Lower leg skin (tissue), 4 donors: ENCODE measurements at places on chromosomes 4 and X.

DNA sequence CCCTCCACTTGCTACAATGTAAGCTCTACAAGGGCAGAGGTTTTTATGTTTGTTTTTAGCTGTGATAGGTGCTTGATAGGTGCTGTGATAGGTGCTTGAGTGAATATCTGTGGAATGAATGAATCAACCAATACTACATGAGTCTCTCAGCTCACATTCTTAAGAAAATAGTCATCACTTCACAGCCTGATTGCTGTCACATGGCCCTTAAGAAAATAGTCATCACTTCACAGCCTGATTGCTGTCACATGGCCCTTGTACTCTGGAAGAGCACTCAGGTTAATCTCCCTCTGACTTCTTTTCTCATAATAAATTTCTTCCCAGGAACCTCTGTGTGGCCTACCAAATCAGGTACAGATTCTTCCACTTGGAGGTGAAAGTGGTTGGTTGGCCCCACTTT lies 335.2 kb downstream of the TENM3 start:
- no peak for DNase-seq

- DNase-seq, result no peak
These were observed 71.1 kb downstream of the NYX start for GRCh38 chrX:41518127-41518840.

GRCh38 chr4:162475246-162475645 lies 311.4 kb upstream of the FSTL5 start:
- no peak for DNase-seq

DNA sequence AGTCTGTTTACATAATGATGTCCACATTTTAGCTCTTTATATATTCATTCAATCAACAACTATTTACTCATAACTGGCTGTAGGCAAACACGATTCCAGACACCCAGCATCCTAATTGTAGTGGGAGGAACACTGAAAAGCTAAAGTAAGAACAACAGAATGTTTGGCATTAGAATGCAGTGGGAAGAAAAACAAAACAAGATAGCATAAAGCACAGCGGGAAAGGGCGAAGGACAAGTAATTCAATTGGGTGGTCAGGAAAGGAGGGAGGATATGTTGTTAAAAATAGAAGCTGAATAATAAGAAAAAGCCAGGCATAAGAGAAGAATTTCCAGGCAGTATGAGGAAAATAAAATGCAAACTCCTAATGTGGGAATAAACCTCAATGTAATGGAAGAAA lies 189.5 kb upstream of the FAT4 start:
- no peak for DNase-seq

- DNase-seq, result no peak
These were observed 20.3 kb downstream of the RUFY3 start for GRCh38 chr4:70741867-70742658.

- DNase-seq, result no peak
These were observed 20.2 kb downstream of the GLRA3 start for GRCh38 chr4:174808836-174809235.

DNA sequence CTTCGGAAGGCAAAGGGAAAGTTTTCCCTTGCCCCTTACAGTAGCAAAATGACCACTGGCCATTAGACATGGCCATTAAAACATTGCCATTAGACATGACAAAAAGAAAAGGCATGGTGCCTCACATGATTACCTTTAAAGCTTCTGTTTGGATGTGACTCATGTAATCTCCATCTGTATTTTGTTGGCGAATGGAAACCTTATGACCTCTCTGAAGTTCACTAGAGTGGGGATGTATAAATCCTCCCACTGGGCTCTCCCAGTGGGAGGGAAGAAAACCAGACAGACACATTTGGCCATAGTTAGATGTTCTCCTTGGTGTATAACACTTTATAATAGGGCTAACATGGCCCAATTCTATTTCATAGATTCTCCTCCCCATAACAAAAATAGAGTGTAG lies 152.6 kb downstream of the MAGEB17 start:
- DNase-seq, result no peak

GRCh38 chrX:115330498-115331168 lies 41.1 kb downstream of the LUZP4 start:
- DNase-seq, result no peak

GRCh38 chr4:36243355-36244256 lies 708 bp downstream of the ARAP2 start:
- DNase-seq, result no peak

DNA sequence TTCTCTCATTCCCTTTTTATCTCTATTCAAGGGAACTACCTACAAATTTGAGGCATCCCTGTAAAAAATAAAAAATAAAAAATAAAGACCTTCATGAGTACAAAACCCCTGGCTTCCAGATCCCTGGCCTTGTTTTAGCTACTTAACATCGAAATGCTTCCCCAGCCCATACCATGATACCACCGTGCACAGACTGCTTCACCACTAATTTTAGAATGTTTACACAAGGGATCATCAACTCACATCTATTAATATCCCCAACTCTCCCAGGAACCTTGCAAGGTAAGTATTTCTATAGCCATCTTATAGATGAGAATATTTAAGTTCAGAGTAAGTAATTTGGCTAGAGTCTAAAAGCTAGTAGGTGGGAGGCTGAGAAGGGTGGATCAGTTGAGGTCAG lies 51.7 kb downstream of the UCHL1 start:
- DNase-seq, result no peak

DNA sequence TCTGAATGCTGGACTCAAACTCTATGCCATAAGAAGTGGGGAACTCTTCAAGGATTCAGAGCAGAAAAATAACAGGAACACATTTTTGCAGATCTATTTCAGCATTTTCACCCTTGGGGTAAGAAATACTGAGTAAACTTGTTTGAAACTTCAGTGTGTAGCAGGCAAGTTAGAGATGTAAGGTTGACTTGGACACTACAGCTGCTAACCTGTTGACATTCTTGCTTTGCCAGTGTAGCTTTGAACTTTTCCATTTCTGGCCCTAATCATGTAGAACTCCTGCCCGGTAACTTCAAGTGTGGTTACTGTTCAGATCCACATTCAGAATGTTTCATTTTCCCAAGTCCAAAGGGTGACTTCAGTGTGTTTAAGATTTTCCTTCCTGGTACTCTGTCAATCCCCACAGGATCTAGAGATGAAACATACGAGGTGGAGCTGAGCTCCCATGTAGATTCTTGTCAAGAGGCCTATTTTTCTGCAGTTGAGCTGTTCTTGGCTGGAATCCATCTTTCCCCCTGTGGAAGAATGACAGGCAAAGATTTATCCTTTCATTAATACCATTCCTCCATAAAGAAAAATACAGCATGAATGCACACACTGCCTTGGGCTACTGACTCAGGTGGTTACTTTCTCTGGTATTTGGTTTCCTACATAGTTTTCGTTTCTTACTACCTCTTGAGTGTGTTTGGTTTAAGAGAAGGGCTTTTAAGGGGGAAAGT lies 34.1 kb downstream of the FHDC1 start:
- DNase-seq, result no peak

DNA sequence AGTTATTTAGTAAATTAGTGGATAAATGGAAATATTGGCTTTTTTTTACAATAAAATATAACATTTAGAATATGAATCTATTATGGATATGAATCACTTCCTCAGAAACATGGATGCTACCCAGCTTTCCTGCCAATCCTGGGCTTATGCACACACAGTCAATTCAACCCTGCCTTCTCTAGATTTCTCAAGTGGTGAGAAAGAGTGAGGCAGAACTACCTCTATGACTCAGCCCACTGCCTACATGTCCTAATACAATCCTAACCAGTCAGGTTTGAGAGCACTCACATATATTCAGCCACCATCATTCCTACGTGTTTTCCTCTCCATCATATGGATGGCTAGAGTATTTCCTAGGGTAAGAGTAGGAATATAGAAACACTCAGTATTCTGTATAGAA lies 91.1 kb upstream of the ANKRD50 start:
- no peak for DNase-seq
